ENCODE measurements at places on chromosomes 2 and 18. TPM values are rescaled to one million over a fixed set of nuclear protein-coding genes. Genes with fewer than 3 reads are reported as not detected.
A peak's percentile ranks its signal among the peaks of the same experiment; 100 is the strongest.

RGPD3 gene
- polyA plus RNA-seq = 0.15 TPM

ALK gene
- polyA plus RNA-seq = 0.09 TPM

DNAH7 gene
- polyA plus RNA-seq = 2.4 TPM

HOXD10 gene
- polyA plus RNA-seq = 0.36 TPM

BCL11A gene
- polyA plus RNA-seq = 30.9 TPM

FBXO48 gene
- 3.2 TPM for polyA plus RNA-seq

MORN2 gene
- polyA plus RNA-seq = 36.6 TPM

CACNB4 gene
- polyA plus RNA-seq = 5.9 TPM

GPR39 gene
- polyA plus RNA-seq = 4.8 TPM

C2orf68 gene
- polyA plus RNA-seq = 69.9 TPM

TET3 gene
- polyA plus RNA-seq = 19.0 TPM

MC2R gene
- not detected for polyA plus RNA-seq

HJURP gene
- 38.8 TPM for polyA plus RNA-seq

DNA sequence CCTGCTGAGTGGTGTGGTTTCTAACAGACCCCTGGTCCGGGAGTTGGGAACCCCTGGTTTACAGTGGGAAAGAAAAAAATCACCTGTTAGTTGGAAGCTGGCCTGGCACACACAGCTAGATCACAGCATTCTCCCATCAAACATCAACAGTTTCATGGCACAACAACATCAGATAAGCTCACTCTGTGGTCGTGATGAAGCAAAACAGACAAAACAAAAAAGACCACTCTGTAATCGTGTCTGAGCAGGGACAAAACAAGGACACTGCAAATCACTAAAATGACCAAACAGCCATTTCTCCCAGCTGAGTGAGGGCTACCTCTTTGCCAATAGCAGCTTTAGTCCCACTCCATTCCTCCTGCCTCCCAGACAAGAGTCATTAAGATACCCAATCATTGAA, 9.0 kb upstream of the IMPACT start:
- no peak for DNase-seq

GRCh38 chr2:101638817-101639605, 58.5 kb upstream of the MAP4K4 start:
- DNase-seq = no peak

DNA sequence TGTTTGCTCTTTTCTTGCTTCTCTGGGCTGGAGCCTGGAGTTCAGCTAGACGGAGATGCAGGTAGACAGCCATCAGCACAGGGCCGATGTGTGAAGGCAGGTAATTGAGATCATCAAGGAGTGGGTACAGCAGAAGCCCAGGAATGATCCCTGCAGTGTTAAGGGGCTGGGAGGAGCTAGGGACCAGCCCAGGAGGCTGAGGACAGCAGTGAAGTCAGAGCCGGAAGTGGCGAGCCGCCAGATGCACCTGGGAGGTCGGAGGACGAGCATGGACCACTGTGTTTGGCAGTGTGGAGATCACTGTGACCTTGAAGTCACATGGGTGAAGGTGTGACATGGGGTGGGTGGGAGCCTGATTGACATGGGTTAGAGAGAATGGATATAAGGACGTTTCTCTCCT, 6.2 kb upstream of the ZNF236 start:
- no peak for DNase-seq

GRCh38 chr2:2822143-2822542, 491.1 kb upstream of the MYT1L start:
- DNase-seq = no peak

DNA sequence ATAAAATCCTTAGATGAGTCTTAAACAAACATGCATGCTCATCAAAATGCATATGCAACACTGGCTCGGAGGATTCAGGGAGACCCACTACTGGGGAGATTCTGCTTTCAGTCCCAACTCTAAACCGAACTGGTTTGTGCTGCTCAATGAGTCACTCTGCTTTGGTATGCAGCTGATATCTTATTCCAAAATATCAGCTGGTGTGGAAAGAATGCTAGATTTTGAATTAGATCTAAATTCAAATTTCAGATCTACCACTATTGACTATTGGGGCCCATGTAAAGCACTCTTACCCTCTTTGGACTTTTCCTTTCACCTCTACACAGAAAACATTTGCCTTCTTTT, 39.2 kb upstream of the TTN start:
- no peak for DNase-seq

- peak; percentile 74 for DNase-seq
Measured at GRCh38 chr2:10932345-10933151, 20.8 kb downstream of the KCNF1 start.

- no peak for DNase-seq
Measured at GRCh38 chr18:8303151-8303755, 306.0 kb upstream of the RAB12 start.

DNA sequence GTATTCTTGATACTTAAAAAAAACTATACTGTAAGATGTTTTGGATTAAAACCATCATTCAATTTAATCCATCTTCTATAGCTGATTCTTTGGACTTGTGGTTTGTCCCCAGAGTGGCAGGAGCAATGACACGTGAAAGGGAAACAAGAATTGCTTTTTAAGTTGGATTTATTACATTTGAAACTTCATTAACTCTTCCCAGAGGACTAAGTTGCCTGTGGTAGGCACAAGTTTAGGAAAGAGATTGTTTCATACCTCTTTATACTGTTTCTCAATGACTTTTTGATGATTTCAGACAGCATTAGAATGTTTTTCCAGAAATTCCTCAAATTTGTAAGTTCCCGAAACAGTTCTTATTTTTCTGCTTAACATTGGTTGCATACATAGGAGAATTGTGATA, 41.3 kb downstream of the ACVR2A start:
- DNase-seq = no peak

- DNase-seq = no peak
Measured at GRCh38 chr18:30455741-30456140, 586.8 kb downstream of the DSC3 start.

DNA sequence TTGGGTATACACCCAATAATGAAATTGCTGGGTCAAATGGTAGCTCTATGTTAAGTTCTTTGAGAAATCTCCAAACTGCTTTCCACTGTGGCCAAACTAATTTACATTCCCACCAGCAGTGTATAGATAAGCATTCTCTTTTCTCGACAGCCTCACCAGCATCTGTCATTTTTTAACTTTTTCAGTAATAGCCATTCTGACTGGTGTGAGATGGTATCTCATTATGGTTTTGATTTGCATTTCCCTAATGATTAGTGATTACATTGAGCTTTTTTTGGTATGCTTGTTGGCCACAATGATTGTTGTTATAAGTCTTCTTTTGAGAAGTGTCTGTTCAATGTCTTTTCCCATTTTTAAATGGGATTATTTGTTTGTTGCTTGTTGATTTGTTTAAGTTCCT, 50.4 kb upstream of the EPAS1 start:
- no peak for DNase-seq

DNA sequence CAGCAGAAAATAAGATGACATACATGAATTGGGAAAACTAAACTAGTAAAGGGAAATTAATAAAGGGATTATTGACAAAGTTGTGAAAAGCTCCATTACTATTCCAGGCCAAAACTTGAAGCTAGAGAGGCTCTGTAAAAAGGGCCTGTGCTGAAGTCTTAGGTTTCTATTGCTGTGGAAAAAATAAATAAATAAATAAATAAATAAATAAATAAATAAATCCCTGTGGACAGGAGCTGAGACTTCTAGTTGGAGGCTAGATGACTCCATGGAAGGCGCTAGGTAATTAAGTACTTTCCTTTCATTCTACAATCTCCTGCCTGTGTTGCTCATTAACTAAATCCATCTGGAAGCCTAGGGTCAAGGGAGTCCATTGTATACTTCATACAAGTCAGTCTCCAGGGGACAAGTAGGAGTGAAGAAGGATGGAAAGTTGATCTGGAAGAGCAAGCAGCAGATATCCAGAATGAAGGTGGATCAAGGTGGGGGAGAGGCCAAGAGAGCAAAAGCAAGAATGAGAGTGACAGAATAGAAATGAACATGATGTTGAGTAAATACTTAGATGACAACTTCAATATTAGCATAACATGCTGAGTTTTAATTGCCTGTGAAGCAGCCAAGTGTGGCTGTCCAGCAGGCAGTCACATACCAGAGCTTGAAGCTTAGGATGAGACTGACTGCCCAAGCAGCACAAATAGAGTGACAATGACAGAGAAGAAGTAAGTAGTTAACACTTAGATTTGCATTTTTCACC, 26.2 kb upstream of the CCNT2 start:
- no peak for DNase-seq

- DNase-seq = no peak
Measured at GRCh38 chr2:133733901-133734255, 165.6 kb upstream of the NCKAP5 start.

DNA sequence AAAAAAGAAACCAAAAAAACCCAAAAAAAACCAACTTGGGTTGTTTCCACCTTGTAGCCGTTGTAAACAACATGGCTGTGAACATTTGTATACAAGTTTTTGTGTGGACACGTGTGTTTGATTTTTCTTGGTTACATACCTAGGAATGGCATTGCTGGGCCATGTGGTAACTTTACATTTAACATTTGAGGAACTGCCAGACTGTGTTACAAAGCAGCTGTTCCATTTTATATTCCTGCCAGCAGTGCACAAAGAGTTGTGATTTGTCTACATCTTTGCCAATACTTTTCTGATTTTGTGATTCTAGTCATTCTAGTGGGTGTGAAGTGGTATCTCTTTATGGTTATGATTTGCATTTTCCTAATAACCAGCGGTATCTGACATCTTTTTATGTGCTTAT, 22.5 kb downstream of the LPIN1 start:
- no peak for DNase-seq

DNA sequence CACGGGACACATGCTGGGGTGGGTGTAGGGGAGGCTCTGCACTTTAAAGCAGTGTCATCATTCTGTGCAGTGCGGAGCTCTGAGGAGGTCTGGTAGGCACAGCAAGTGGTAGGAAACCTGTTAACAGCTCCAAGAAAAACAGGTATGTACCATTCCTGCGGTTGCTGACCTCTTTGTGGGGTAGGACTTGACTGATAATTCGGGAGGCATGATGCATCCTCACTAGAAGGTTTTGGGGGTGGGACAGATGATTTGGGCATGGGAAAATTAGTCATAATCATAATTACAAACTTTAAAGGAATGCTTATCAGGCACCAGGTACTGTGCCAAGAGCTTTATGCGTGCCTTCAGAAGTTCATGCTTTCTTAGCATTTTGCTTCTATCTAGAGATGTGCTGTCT, 9.7 kb downstream of the DOK1 start:
- DNase-seq = no peak

DNA sequence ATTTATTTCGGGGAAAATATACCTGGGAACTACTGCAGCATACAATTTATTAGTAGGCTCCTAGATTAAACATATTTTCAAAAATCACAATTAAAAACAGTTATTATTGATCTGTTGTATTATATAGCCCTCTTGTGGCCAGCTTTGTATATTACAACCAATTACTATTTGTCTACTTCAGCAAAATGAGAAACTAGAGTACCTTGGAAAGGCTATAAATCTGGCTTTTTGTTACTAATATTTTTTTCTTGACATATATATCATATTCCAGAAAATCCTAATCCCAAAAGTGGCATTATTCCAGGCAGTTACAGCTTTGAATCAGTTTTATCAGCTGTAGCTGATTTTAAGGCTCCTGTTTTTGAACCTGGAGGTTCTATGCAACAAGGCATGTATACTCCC, 101.2 kb downstream of the UBR3 start:
- no peak for DNase-seq

GRCh38 chr2:213185147-213185822, 33.9 kb upstream of the IKZF2 start:
- no peak for DNase-seq

DNA sequence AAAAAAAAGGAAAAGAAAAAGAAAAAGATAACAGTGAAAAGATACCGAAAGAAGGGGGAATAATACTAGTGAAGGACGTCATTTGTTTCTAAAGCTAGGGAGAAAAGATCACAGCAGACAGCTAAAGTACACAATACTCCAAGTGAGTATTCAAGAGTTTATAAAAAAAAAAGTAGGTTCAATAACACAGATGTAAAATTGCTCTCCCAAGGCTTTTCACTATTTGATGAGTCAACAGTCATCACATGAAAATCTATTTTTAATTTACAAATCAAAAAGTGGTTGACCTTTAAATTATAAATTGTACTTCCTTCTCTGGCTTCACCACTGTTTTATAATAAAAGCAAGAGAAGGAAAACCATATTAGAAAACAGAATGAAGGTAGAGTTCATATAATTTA, 144.0 kb downstream of the ZRANB3 start:
- no peak for DNase-seq

Measured in left lung (tissue), 14 donors.